ENCODE measurements at places on chromosomes 7 and 10.

GRCh38 chr7:90512821-90513254 lies 43.4 kb downstream of the PTTG1IP2 start:
- DNase-seq = no peak

DNA sequence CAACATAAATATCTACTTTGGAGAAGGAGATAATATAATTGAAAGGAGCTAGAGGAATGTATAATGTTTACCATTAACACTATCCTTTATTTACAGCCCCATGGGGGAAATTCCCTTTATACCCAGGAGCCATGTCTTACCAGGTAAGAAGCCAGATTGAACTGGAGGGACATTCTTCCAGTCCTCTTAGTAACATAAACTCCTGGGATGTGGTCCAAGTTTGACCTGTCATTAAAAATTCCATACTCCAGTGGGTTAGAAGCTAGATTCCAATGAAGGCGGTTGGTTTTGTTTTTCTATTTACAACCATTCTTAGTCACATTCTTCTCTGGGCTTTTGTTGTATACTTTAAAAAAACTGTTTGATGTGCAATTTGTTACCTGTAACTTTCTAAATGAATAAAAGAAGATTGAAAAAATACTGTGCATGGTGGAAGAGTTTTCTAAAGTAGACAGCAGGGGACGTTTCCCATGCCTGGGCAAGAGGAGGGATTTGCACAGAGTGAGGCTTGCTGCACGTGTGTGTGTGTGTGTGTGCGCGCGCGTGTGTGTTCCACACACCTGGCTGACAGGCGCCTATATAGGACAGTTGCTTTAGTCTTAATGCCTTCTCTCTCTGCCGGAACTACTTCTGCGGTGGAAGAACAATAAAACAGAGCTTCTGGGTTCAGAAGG lies 2.0 kb downstream of the PLCE1 start:
- no peak for DNase-seq

DNA sequence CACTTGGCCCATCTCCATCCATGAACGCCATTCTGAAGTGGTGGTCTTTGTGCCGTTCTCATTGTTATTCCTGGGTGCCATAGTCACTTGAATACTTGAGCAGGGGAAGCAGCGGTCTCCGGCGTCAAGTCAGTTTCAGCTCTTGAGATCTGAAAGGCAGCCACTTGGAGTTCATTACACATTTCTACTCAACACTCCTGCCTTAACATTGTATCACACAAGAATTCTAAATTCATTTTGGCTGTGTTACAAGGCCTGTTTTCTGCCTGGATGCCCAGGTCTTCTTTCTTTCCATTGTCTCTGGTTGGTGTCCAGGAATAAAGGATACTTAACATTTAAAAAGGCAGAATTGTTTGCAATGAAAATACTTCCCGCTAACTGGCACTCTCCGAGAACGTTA lies 69.0 kb upstream of the RAB11FIP2 start:
- no peak for DNase-seq

- DNase-seq = no peak
These were observed 2.3 kb downstream of the AGMO start for GRCh38 chr7:15559416-15559928.

DNA sequence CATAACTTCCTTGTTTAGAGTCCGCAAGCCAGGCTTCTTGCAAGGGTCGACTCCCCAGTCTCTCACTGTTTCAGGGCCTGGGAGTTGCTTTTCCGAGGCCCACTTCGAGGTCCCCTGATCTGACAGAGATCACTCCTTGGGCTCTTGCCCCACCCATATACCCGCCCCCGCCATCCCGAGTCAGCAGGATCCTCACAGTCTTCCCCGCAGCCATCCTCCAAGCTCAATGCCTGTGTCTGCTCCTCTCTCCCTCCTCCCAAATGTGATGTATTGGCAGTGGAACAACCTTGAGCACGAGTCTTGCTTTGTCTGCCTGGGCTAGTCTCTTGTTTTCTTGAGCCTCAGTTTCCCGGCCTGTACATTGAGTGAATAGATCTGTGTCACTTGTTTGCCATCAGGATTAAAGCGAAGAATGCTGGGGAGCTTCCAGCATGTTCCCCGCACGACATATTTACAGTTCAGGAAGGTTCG lies 2.4 kb upstream of the HMX2 start:
- DNase-seq = no peak

- no peak for DNase-seq
These were observed 989 bp downstream of the ERLIN1 start for GRCh38 chr10:100184840-100185239.

GRCh38 chr10:133117688-133118071 lies 30.0 kb downstream of the ADGRA1 start:
- DNase-seq = no peak

- no peak for DNase-seq
These were observed 51.2 kb upstream of the CFAP46 start for GRCh38 chr10:132993271-132994184.

DNA sequence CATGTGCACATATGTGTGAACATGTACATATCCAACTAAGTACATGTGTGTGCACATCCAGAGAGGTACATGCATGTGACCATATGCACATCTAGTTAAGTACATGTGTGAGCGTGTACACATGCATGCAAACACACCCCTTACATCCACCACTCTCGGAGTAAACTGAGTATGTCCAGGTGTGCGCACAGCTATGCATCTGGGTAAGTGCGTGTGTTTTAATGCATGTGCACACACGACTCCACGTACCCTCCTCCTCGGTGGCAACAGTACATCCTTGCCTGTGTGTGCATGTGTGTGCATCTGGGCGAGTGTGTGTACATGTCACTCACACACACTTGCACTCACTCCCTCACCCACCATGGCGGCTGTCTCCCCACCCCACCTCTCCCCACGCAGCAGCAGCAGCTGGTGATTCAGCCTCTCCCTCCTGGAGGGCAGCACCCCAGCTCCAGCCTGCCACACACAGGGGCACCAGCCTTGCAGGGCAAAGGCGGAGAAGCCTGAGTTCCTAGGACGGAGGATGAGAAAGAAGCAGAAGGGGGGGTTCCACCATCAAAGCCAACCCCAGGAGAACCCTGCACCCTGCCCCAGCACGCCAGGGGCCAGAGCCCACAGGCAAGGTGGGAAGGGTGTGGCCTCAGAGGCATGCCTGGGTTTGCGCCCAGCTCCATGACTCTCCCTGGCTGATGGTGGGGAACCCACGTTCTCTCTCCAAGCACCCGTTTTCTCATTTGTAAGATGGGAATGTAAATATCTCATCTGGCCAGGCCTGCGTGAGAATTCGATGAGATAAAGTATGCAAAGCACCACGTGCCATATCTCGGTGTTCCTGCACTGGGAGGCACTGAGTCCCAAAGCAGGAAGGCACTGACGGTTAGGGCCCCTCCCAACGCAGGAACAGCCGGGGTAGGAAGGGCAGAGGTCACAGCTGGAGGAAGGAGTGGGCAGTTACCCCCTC lies 27.7 kb upstream of the DNAAF5 start:
- no peak for DNase-seq

DNA sequence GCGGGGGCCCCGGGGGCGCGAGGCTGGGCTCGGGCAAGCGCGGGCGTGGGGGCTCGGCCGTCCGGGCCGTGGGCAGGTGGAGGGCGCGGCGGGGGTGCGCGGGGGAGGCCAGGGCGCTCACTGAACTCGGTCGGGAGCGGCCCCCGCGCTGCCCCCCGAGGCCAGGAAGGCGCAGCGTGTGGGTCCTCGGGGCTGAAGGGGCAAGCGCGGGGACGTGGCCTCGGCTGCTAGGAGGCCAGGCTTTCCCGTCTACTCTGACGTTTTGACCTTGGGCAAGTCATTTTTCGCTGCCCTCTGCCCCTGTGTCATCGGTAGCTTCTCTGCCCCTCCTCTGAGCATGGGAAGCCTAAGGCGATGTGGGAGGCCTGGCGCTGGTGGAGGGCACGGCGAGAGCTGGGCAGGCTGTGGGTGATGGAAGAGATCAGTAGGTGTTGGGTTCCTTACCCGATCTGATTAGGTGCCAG lies 441 bp downstream of the FBH1 start:
- no peak for DNase-seq

GRCh38 chr7:113392421-113392820 lies 274.1 kb upstream of the SMIM30 start:
- DNase-seq = no peak

GRCh38 chr10:104907521-104907920 lies 266.4 kb downstream of the SORCS3 start:
- no peak for DNase-seq

DNA sequence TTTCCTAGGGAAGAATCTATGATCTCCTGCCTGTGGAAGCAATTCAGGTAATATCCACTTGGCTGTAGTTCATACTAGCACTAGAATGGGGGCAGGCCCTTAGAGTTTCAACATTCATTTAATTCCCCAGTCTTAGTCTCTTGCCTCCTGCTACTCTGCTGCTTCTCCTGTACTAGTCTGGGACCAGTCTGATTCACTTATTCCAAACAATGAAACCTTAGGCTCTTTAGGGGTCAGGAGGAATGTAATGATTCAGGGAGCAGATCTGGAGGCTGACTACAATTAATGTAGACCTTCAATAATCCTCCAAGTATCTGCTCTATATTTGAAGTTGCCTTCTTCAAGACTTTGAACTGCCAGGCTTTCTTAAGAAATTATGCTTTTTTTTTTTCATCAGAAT lies 101.8 kb downstream of the GNAT3 start:
- no peak for DNase-seq

DNA sequence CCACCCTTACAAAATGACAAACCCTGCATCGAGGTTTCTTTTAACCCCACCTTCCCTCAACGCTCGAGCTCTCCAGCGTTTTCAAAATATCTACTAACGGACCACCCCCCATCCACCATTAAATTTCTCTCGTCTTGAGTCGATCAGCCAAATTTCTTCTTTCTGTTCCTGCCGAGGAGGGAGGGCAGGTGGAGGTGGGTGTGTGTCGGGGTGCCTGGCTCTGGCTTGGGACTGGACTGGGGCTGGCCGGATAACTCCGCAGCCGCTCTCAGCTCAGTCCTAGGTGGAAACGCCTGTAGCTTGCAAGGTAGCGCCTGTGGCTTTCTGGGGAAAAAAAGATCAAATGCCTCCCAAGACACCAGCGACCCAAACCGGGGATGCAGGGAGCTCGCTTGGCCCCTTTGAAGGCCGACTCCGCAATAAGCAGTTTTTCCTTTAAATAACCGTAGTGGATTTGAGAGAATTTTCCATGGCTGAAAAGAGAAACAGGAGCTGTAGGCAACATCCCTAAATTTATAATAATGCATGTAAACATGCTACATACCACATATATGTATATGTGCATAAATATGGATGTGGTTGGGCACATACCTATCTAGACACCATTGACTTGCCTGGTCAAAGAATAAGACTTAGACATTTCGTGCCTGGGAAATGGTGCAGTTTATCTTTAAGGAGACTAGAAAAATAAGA lies 1.9 kb upstream of the TMEM178B start:
- peak; percentile 24 for DNase-seq

- DNase-seq = no peak
These were observed 19.1 kb upstream of the OGDHL start for GRCh38 chr10:49781247-49781646.

DNA sequence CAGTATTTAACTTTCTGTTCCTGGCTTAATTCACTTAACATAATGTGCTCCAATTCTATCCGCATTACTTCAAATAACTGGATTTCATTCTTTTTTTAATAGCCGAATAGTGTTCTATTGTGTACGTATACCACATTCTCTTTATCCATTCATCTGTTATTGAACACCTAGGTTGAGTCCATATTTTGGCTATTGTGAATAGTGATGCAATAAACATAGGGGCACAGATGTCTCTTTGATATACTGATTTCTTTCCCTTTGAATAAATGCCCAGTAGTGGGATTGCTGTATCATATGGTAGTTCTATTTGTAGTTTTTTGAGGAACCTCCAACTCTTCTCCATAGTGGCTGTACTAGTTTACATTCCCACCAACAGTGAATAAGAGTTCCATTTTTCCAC lies 25.5 kb upstream of the TSPAN33 start:
- no peak for DNase-seq

GRCh38 chr7:148722340-148723165 lies 23.9 kb downstream of the CUL1 start:
- no peak for DNase-seq

DNA sequence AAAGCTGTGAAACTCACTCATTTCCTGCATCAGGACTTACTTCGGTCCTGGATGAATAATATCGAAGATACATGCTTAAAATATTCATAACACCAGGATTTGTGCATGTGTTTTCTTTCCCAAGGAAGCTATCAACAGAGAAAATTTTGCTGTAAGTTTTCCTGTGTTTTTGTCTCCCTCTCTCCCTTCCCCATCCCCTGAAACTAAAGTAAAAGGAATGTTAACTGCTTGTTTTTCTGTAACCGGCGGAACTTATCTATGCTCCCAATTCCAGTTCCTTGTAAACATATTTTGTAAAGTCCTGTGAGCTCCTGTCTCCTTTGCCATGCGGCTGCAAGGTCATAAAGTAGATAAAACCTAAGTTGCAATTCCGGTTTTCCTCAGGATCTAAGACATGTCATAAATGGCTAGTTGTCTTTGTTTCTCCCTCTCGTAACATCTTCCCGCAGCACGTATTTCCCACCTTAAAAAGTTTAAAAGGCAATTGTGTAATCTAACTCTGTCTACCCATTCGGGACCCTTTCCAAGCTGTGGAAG lies 79.0 kb upstream of the POM121L12 start:
- no peak for DNase-seq

- no peak for DNase-seq
These were observed 10.4 kb upstream of the AOAH start for GRCh38 chr7:36734731-36735130.

- no peak for DNase-seq
These were observed 169.1 kb upstream of the PPP1R3A start for GRCh38 chr7:114087653-114088469.

GRCh38 chr10:44975431-44976331 lies 2.9 kb downstream of the DEPP1 start:
- peak; percentile 34 for DNase-seq

DNA sequence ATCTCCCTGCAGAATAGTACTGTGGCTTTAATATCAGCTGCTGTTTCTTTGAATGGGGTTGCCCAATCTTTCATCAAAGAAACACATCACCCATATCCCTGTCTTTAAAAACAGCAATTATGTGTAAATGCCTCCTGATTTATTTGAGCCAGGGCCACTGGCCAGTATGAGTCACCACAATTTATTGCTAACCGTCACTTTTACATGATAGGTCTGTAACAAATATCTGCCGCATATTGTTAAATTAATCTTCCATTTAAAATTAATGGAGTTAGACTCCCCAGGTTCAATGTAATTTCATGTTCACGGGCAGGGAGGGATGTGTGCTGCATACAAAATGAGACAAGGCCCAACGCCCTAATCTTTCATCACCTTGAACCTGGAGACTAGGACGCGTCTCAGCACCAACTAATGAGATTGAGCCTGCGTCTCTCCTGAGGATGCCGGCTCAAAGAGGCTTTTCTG lies 673.4 kb downstream of the AUTS2 start:
- no peak for DNase-seq

GRCh38 chr7:151806204-151806603 lies 70.7 kb downstream of the PRKAG2 start:
- DNase-seq = no peak

GRCh38 chr7:86926732-86927131 lies 132.7 kb downstream of the ELAPOR2 start:
- DNase-seq = peak; percentile 44

GRCh38 chr10:63228237-63228636 lies 95.1 kb downstream of the NRBF2 start:
- DNase-seq = no peak

- no peak for DNase-seq
These were observed 162.6 kb downstream of the CELF2 start for GRCh38 chr10:11180228-11180627.

- DNase-seq = no peak
These were observed 33.9 kb downstream of the SHH start for GRCh38 chr7:155778349-155778748.

- DNase-seq = no peak
These were observed 66.5 kb downstream of the VPS50 start for GRCh38 chr7:93298671-93299070.

GRCh38 chr10:27153845-27154193 lies 365 bp downstream of the YME1L1 start:
- no peak for DNase-seq

Measured in NCI-H1105 (cell line).